Left ventricle myocardium inferior (tissue), 1 donor: ENCODE measurements at places on chromosomes 16 and 17.

GRCh38 chr17:40157973-40158372 is 17.6 kb downstream of the CASC3 start:
- no peak for DNase-seq

- DNase-seq, result no peak
Observed at GRCh38 chr16:69613378-69614154, 47.8 kb downstream of the NFAT5 start.

GRCh38 chr16:21617607-21618006 is 18.2 kb downstream of the METTL9 start:
- DNase-seq, result no peak

DNA sequence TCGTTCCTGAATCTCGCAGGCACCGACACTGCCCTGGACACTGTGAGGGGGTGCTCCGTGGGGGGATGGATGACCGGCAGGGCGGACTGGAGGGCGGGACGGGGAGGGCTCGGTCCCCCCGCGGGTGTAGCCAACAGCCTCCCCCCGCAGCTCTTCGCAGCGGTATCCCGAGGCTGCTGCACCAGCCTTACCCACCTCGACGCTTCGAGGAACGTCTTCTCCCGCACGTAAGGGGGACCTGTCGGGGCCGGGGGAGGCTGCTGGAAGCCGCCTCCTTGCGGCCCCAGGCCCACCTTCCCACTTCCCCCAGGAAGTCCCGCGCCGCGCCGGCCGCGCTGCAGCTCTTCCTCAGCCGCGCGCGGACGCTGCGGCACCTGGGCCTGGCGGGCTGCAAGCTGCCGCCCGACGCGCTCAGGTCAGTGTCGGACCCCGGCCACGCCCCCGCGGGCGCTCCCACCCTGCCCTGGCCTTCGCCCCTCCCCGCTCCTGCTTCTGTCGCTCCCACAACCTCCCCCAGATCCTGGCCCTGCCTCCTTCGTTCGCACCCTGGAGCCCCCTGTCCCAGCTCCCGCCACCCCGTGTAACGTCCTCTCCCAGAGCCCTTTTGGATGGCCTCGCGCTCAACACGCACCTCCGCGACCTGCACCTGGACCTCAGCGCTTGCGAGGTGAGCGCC is 3.3 kb downstream of the CARMIL2 start:
- no peak for DNase-seq

DNA sequence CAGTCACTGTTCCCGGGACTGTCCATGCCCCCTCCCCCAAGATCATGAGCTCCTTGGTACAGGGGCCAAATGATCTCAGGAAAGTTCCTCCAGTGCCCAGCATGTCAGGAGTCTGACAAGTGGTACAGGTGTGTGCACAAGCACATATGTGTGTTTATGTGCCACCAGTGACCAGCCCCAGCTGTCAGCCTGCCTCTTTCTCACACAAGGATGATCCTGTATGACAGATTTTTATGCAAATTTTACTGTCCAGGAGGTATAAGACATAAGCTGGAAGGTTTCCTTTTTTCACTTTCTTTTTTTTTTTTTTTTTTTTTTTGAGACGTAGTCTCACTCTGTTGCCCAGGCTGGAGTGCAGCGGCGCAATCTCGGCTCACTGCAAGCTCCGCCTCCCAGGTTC is 31.4 kb upstream of the GFOD2 start:
- no peak for DNase-seq
